ENCODE measurements at places on chromosomes 11 and 22.

DNA sequence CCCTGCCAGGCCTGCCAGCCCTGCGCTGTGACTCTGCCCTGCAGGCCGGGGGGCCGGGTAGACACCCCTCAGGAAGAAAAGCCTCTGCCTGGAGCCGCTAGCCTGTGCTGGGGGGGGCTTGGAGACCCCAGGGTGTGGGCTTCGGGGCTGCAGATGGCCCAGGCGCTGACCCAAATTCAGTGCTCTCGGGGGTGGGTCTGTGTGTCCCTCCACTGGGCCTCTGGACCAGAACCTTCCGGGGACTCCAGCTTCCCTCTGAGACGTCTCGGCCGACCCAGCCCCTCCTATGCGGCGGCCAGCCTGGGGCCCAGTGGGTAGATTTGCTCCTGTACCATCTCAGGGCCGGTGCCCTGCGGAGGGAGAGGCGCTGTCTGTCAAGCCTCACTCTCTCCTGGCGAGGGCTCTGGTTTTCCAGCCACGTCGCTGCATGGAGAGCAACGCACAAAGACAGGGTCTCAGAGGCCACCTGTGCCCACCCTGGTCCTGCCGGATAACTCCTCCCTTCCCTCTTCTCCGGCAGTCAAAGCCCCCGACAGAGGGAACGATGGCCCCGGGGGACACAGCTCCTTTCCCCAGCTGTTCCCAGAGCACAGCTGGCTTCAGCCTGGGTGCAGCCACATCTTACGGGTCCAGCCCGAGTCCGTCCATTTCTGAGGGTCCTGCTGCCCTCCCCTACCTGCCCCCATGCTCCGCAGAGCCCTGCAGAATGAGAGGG lies 40.1 kb upstream of the TOLLIP start:
- no peak for DNase-seq

GRCh38 chr11:14894657-14895598 lies 2.9 kb upstream of the CYP2R1 start:
- DNase-seq, result no peak

- no peak for DNase-seq
These were observed 1085.5 kb downstream of the BRD1 start for GRCh38 chr22:48742191-48742555.

DNA sequence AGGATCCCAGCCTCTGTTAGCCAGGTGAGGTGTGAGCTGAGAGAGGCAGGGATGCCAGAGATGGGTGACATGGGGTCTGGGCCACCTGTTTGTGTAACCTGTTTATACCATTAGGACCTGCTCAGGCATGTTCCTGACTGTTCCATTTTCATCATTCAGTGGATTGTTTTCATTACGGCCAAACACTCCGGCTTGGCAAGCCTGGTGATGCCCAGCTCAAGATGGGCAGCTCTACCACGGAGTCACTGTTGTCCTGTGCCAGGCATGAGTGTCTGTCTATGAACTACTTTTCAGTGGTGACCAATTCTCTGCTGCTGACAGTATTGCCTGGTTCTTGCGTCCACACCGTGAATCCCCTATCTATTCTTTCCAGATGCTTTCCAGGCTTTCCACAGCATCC lies 71.5 kb upstream of the SLC22A12 start:
- no peak for DNase-seq

- DNase-seq, result no peak
These were observed 784 bp downstream of the SULT4A1 start for GRCh38 chr22:43861529-43861928.
